AG04449 (cell line): ENCODE measurements at places on chromosomes 13 and 19.
A peak's percentile ranks its signal among the peaks of the same experiment; 100 is the strongest.

DNA sequence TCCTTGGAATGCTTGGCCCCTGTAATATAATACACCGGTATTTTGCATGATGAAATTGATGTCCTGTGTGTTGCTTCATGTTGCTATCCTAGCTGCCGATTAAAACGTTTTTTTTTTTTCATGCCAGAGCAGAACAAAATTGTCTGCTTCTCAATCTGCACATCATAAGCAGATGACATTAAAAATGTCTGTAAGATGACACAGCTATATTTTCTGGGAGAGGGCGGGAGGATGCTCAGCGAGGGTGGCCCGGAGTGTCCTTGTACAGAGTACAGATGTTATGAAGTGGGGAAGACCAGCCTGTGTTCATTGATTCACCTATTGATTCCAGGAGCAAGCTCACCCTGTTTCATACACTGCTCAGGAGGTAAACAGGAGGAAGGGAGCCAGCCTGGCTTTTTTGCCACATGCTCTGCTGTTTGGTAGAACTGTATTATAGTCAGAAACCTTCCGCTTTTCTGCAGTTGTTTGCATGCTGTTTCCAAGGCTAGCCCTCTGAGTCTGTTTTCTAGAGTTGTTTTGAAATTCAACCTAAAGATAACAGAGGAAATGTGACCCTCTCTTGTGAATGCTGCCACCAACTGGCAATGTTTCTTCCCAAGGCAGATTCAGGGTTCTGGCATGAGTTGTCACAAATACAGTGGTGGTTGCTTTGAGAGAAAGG, 4.7 kb upstream of the IRS2 start:
- no peak for DNase-seq

DNA sequence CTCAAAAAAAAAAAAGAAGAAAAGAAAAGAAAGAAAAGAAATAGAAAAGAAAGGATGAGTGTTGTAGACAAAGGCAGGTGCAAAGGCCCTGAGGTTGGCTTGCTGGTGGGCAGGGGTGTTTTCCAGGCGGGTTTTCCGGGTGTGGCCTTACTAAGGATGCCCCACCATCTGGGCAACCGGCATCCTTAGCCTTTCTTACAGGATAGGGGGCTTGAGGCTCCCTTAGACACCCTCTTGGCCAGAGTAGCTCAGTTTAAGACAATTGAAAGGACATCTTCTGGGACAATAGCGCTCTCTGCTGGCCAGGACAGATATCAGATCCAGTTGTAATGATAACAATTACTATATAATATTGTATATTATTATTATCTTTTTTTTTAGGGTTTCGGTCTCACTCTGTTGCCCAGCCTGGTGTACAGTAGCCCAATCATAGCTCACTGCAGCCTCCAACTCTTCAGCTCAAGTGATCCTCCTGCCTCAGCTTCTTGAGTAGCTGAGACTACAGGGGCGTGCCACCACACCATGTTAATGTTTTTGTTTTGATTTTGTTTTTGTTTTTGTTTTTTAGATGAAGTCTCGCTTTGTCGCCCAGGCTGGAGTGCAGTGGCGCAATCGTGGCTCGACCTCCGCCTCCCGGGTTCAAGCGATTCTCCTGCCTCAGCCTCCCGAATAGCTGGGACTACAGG, 1.4 kb upstream of the QTRT1 start:
- DNase-seq: no peak

DNA sequence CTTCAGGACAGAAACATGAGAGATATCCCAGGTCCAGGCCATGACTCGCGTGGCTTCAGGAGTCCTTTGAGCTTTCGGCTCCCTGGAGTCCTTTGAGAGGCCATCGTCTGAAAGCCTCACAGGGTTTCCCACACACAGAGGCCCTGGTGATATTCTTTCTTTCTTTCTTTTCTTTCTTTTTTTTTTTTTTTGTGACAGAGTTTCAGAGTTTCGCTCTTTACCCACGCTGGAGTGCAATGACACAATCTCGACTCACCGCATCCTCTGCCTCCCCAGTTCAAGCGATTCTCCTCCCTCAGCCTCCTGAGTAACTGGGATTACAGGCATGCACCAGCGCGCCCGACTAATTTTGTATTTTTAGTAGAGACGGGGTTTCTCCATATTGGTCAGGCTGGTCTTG, 5.5 kb downstream of the SIN3B start:
- DNase-seq: no peak

- no peak for DNase-seq
Observed at GRCh38 chr13:106814463-106814862, 246.5 kb upstream of the ARGLU1 start.

GRCh38 chr13:49308097-49308875, 60.6 kb downstream of the CDADC1 start:
- no peak for DNase-seq

GRCh38 chr13:59016250-59016649, 1147.5 kb downstream of the DIAPH3 start:
- no peak for DNase-seq

- DNase-seq: no peak
Observed at GRCh38 chr19:47331931-47332547, at the start of gene C5AR2. TSS of gene C5AR2 (plus strand) at chr19:47332175. CDS start at chr19:47340800, 8,625 bp downstream.

DNA sequence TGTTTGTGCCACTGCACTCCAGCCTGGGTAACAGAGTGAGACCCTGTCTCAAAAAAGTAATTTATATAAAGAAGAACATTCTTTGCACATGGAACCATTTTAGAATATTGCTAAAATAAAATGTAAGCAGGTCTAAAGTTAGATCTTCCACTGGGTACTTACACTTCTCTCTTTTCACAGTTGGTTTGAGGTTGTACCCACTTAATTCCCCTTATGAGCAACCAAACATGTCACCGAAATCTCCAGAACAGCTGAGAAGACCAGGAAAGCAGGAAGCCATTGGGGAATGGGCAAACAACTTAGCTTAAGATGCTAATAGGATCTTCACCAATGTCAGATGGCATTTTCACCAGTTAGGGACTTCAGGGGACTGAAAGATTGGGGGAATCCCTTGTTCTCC, 18.8 kb downstream of the NLRP4 start:
- no peak for DNase-seq

- no peak for DNase-seq
Observed at GRCh38 chr19:42132030-42132628, at the start of gene POU2F2. TSS of gene POU2F2 (minus strand) at chr19:42132446. CDS start at chr19:42132411, 35 bp downstream.

GRCh38 chr13:51501592-51502152, 48.8 kb upstream of the INTS6 start:
- no peak for DNase-seq

DNA sequence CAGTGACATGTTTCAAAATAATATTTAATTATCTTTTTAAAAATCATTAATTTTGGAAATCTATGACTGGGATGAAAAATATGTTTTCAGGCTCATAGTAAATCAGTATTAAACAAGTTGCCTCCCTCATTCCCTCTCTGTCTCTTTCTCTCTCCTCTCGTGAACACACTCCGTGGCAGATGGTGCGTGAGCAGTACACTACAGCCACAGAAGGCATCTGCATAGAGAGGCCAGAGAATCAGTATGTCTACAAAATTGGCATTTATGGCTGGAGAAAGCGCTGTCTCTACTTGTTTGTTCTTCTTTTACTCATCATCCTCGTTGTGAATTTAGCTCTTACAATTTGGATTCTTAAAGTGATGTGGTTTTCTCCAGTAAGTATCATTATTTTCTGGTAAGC, 22.7 kb downstream of the SGCG start:
- DNase-seq: no peak

- no peak for DNase-seq
Observed at GRCh38 chr13:28620011-28620830, 38.7 kb upstream of the POMP start.

DNA sequence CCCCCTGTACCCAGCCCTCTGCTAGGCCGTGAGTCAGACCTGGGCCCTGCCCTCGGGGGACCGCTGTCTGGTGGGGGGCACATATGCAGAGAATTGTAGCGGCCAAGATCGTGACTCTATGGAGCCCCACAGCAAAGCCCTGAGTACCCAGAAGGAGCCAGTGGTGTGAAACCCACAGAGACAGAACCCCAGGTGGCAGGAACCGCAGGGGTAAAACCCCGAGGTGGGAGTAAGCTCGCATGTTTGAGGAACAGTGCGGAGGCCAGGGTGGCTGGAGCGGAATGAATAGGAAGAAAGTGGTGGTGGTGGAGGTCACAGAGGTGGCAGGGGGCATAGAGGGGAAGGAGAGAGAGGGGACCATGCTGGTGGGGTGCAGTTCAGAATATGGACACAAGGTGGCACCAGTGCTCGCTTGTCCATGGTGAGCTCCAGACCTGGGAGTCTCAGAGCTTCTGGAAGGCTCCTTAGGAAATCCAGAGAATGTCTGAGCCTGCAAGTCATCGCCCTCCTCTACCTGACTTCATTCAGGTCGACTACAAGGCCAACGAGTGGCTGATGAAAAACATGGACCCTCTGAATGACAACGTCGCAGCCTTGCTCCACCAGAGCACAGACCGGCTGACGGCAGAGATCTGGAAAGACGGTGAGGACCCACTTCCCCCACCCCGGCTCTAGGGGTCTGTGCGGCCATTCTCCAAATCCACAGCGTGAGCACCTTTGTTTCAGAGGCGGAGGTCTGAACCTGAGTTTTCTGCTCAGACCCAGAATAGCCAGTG, 48.9 kb downstream of the MYH14 start:
- no peak for DNase-seq

- peak; percentile 45 for DNase-seq
Observed at GRCh38 chr19:40420766-40421765, 4.7 kb downstream of the SERTAD1 start.

DNA sequence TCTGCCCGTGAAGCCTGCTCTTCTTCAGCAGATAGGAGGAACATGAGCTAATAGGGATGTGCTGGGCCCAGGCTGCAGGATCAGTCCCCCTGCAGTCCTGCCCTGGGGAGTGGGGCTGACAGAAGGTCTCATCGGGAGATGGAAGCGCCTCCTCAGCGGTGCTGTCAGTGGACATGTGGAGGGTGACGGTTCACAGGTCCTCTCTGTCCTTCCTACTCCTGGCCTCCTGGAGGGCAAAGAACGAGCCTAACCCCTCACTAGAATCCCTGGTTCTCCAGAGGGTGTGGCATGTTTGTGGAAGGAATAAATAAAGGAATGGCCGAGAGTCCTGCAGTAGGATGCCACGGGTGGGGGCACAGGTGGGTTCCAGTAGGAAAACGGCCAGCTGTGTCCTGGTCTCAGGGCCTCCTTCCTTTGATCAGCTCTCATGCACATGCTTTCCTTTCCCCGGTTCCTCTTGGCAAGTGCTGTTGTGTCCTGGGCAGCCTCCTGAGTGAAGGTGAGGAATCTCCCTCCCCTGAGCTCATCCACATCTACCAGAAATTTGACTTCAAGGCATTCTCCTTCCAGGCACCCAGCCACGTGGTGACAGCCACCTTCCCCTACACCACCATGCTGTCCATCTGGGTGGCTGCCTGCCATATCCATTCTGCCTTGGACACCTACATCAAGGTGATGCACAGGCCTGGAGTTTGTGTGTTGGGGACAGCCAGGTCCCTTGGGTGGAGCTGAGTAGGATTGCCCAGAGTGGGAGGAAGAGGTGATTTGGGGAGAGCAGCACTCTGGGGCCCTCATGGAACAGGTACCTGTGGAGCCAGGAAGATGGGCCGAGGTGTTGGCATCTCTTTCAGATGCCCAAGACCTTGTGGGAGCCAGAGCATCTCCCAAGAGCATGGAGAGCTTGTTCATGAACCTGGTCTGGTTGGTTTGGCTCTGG, 28.6 kb upstream of the ZNF492 start:
- DNase-seq: no peak

GRCh38 chr13:100815476-100816046, 141.0 kb upstream of the TMTC4 start:
- no peak for DNase-seq

- no peak for DNase-seq
Observed at GRCh38 chr19:36987091-36987490, 71.0 kb downstream of the ZNF568 start.

DNA sequence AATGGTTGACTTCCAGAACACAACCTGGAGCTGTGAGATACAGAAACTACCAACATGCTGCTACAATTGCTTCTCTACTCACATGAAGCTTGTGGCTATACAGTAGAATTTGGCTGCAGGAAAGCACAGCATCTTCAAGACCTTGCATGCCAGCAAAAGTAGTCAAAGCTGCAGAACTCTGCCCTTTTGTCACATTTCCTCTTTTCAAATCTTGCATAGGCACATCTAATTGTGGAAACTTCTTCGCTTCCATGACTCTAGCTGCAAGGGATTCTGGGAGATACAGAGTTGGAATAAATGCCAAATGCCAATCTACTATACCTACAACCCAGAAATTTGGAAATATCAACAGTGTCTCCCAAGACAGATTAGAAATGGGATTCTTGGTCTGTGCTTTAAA, 462.2 kb downstream of the FOXO1 start:
- DNase-seq: no peak
